ENCODE measurements at places on chromosomes 7 and 10.
A peak's percentile ranks its signal among the peaks of the same experiment; 100 is the strongest.

GRCh38 chr7:101457001-101457750 is 94.5 kb downstream of the COL26A1 start:
- no peak for DNase-seq

GRCh38 chr10:125451319-125451718 is 231.6 kb downstream of the TEX36 start:
- no peak for DNase-seq

DNA sequence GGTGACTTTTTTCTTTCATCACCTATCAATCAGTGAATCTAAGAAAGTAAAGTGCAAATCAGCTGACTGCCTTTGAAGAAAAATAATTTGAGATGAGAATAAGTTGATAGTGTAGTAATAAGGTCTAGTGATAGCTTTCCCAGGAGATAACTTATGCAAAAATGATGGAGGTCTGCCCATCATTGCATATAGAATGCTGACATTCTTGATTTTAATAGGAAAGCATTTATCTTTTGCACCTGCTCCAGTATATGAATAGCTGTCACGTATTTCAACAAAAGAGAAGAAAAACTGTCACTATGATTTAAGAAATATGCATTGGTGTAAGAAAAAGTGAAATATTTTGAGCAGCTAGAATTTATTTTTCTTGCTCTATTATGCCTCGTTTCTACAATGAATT is 46.8 kb downstream of the PTTG1IP2 start:
- DNase-seq: no peak

- DNase-seq: no peak
These were observed 166.4 kb upstream of the NAMPT start for GRCh38 chr7:106451171-106451570.

DNA sequence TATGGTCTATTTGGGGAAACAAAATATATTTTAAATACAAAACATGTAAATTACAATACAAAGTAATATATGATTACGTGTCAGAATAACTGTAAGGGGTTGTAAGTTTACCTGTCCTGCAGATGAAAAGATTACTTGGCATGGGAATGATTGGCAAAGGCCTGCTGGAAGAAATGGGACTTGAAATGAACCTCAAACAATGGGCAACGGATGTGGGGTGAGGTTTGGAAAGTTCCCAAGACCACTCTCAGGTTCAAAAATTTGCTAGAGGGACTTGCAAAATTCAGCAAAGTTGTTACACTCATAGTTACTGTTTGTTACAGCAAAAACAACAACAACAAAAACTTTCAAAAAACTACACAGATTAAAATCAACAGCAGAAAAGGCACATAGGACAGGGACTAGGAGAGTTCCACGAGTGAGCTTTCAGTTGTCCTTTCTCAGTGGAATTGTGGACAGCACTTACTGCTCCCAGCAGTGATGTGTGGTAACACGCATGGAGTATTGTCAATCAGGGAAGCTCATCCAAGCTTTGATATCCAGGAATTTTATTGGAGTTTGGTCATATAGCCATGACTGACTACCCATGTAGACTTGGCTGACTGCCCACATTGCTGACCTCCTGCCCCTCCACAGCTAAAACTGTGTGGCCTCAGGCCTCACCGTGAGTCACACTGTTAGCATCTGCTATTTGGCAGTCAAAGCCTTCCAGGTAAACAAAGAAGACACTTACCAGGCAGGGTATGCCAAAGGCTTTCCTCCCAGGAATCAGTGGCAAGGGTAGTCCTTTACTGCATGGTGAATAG is 43.8 kb downstream of the EXOC6 start:
- peak; percentile 79 for DNase-seq

DNA sequence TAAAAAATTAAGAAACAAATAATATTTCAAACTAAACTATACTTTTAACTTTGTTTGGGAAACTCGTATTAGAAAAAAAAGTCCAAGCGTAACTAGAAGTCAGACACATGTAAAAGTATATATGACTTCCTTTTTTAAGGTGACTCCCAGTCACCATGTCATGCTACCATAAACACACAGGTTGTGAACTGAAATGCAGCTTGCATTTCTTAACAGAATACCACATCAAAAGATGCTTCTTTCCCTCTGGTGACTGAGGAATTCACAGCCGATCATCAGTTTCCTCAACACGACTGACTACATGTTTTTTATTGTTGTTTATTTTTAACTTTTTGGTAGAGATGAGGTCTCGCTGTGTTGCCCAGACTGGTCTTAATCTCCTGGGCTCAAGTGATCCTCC is 445.0 kb downstream of the PARD3 start:
- no peak for DNase-seq

- DNase-seq: no peak
These were observed 26.4 kb upstream of the CCL24 start for GRCh38 chr7:75840029-75840428.

DNA sequence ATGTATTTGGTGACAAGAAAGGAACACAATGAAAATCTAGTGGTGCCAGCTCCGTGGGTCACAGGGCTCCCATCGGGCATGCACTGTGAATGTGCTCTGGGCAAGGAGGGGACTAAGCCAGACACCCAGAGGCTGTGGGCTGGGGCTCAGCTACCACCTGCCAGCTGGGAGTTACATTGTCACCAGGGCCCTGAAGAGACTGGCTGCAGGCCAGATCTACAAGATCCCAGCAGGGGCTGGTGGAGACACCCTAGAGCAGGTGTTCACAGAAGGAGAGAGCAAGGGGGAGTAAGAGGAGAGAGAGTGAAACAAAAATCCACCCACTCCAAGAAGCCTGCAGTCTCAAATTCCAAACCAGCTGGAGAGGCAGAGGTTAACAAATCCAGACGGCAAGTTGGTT is 116.6 kb upstream of the ADCY1 start:
- no peak for DNase-seq

DNA sequence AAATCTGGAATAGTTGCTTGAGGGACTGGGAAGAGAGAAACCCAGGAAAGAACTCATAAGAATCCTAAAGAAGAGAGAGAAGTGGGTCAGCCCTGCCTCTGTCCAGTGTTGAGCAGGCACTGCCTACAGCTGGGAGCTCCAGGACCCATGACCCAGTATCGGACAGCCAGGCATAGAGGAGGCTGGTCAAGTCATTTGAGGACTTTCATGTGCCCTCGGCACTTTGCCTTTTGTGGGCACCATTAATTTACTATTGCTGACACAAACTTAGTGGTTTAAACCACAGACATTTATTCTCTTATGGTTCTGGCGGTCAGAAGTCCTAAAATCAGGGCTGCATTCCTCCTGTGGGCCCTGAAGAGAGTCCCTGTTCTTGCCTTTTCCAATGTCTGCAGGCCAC is 60.3 kb downstream of the CPXM2 start:
- no peak for DNase-seq

- no peak for DNase-seq
These were observed 657 bp downstream of the CDNF start for GRCh38 chr10:14837003-14837756.

GRCh38 chr10:72066318-72067284 is 21.8 kb downstream of the SPOCK2 start:
- DNase-seq: no peak

DNA sequence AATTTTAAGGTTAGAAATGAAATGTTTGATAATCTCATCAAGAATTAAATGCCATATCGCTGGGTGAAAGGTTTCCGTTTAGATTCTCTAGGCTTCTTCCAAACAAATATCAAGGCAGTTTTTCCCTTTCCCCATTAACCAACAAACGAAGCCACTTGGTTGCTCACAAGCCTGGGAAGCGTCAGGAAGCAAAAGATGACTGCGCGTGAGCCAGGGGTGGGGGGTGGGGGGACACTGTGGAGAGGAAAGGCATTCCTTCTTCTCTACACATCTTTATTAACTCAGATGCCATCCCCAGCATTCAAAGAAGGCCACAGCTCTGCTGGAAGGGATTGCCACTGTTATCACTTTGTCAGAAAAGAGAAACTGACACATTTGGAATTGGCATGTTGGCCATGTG is 207.1 kb downstream of the TRIL start:
- DNase-seq: no peak

- no peak for DNase-seq
These were observed 978 bp downstream of the OGDH start for GRCh38 chr7:44607141-44608068.

GRCh38 chr10:88582411-88582805 is 710 bp downstream of the RNLS start:
- DNase-seq: no peak

- DNase-seq: no peak
These were observed 19.8 kb downstream of the HKDC1 start for GRCh38 chr10:69239816-69240434.

DNA sequence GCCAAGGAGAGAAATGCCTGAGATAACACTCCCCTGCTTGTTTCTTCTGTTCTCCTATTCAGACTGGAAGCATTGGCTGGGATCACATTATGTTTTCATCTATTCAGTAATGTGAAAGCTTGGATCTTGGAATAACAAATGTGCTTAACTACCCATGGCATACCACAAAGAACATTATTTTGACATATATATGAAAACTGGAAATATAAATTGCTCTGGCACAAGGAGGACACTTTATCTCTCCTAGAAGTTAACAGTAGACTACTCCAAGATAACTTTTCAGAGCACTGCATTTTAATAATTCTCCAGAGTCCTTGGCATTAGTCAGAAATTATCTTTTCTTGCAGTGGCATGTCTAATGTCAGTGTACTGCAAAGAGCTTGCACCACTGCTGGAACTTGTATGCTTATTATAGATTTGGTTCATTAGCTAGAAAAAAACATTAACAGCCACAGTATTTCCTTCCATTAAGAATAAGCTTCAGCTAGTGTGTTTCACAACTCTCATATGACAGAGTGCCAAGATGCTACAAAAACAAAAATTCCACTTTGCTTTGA is 169.3 kb upstream of the LRRN3 start:
- no peak for DNase-seq

- DNase-seq: peak; percentile 20
These were observed 23.6 kb upstream of the CD36 start for GRCh38 chr7:80614851-80615271.

GRCh38 chr10:108894402-108895301 is 1028.7 kb downstream of the XPNPEP1 start:
- no peak for DNase-seq

- no peak for DNase-seq
These were observed 553.3 kb downstream of the TFEC start for GRCh38 chr7:115477193-115477651.

DNA sequence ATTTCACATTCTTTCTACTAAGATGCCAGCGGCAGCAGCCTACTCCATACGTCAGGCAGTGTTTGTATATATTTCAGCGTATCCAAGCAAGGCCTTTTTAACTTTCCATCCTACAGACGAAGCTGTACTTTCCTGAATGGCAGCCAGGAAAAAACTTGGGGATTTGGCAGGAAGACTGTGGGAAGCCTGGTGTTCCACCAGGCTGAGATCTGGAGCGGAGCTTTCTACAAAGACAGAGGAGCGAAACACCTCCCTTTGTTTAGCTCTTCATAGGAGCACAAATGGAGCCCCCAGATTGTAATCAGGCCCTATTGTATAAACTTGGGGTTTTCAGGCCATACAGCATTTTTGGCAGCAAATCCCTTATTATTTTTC is 143.8 kb downstream of the TES start:
- DNase-seq: no peak

Measured in urothelium cell line (cell line).